Activated CD4-positive, alpha-beta T cell treated with anti-CD3 and anti-CD28 coated beads for 24 hours (primary cell): ENCODE measurements at places on chromosomes 3 and 15.

DNA sequence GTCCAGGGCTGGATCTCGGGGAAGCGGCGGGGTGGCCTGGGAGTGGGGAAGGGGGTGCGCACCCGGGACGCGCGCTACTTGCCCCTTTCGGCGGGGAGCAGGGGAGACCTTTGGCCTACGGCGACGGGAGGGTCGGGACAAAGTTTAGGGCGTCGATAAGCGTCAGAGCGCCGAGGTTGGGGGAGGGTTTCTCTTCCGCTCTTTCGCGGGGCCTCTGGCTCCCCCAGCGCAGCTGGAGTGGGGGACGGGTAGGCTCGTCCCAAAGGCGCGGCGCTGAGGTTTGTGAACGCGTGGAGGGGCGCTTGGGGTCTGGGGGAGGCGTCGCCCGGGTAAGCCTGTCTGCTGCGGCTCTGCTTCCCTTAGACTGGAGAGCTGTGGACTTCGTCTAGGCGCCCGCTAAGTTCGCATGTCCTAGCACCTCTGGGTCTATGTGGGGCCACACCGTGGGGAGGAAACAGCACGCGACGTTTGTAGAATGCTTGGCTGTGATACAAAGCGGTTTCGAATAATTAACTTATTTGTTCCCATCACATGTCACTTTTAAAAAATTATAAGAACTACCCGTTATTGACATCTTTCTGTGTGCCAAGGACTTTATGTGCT is 527 bp downstream of the B2M start:
- DNase-seq, result no peak

GRCh38 chr3:159069091-159069490 is 267.2 kb downstream of the MFSD1 start:
- no peak for DNase-seq

- DNase-seq, result no peak
Measured at GRCh38 chr15:79068790-79069189, 21.8 kb downstream of the RASGRF1 start.

DNA sequence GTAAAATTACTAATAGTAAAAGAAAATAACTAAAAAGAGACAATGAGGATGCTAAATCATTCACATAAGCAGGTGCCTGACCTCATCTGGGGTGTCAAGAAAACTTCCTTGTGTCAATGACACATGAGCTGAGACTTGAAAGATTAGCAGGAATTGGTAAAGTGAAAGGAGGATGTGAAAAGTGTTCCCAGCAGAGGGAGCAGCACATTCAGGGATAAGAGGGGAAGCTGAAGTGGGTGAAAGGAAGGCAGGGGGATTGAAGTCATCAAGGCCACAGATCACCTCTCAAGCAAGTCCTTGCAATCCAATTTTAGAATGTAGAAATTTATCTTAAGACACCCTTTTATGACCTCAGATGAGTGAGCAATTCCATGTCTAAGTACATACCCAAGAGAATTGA is 60.2 kb upstream of the ACP3 start:
- DNase-seq, result no peak

DNA sequence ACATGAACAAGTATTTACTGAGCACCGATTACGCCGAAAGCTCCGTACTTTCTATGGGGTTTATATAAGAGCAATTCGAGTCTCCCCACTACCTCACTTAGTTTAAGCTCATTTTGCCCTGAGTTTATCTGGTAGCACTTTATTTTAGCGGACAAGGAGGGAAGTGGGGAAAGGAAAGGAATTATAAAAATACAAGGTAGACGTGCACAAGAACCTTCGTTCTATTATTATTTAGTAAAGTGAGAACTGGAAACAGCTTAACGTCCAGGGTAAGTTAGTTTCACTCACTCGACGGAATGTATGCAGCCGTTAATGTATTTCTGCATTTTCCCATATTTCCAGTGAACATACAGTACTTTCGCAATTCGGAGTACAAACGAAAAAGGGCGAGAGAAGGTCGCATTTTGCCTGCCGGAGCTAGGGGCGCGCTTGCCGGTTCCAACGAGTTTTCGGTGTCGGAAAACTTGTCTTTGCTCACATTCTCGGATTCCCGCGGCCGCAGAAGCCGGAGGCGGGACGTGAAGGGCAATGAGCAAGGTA is 1.2 kb upstream of the STT3B start:
- no peak for DNase-seq

DNA sequence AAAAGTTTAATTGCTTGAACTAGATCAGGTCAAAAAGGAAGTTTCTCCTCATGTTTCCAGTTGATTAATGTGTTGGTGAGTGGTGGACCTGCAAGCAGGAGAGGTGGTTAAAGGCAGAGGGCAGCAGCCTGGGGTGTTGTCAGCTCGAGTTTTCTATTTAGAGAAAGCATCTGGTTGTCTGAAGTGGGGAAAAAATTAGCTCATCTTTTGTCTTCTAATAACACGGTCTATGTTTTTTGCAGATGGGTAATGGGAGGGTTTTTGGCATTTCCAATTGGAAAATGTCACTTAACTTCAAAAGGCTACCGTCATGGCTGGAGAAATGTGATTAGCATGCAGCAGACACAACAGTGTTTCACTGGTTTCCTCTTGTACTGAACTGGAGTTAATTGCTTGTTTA is 122.6 kb downstream of the ITPR1 start:
- DNase-seq, result no peak

- no peak for DNase-seq
Measured at GRCh38 chr3:187914231-187914630, 169.0 kb upstream of the BCL6 start.

DNA sequence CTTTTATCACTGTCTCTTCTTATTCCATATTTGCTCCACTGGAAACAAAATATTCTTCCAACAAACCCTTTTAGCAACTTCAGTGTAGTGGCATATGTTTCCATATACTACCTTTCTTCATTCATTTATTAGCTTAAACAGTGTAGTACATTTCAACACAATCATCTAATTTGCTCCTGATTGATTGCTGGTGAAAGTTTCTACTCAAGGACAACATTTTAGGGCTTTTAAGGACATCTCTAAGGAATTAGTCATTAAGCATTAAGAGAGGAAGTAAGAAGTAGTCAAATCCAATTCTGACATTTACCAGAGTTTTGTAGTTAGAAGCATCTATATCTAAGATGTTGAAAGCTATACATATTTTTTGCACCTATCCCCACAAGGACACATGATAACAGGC is 55.8 kb downstream of the RSRC1 start:
- no peak for DNase-seq

GRCh38 chr3:159828542-159828943 is 160.1 kb upstream of the IL12A start:
- DNase-seq, result no peak

GRCh38 chr3:23198801-23199200 is 4.3 kb upstream of the UBE2E2 start:
- DNase-seq, result no peak

DNA sequence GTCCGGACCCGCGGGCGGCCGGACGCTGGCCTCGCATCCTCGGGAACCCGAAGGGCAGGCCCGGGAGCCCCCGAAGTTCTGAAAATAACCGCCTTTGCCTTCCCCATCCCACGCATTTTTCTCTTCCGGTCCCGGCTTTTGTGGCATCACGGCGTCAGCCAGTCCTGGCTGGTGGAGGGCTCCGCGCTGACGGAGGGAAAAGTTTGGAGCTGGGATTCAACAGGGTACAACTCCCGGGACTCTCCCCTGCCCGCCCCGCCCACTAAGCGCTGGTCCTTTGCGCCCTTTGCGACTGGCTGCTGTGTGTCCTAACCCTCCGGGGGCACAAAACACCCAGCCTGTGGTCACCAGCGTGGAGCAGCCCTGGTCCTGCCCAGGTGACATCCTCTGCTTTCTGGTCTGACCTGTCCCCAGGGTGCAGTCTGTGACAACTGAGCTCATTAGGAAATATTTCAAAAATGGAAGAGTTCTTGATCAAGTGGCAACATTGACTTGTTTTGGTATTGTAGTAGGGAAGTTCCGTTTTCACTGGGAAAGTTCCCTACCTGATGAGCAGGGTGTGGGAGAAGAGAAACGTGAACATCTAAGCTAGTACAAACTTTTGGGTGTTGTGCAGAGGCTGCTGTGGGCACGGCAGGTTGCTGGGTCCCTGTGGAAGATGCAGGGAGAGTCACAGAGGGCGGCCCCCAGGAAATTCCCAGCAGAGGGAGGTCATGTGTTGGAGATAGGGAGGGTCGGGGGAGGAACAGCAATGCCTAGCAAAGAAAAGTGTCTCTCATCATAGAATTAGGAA is 775 bp downstream of the ARNT2 start:
- DNase-seq, result no peak

DNA sequence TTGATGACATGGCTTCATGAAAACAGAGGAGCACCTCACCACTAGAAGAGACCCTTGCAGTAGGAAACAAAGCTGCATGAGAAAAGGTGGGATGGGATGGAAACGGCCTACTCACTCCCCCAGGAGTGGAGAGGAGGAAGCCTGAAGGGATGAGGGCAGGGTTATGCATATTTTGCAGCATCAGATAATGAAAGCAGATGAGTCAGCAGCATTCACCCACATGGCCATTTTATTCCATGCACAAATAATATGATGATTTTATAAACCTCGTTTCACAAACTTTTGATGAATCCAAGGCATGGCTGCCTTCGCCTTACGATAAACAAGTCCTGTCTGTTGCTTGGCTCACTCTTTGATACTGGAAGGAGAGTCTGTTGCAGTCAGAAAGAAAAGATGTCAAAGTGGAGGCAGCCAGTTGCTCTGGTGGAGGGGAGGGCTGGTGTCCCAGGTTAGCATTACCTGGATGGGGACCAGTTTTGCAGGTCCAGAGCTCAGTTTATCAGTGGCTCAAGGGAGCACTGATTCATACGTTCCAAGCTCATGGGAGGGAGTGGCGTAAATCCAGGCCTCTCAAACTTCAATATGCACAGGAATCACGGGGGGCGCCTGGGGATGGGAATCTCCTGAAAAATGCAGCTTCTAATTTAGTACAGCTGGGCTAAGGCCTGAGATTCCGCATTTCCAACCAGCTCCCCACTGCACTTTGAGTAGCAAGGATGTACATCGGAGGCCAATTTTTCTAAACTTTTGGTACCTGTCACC is 9.2 kb upstream of the EHD4 start:
- no peak for DNase-seq

- DNase-seq, result no peak
Measured at GRCh38 chr3:149134575-149134974, 5.1 kb downstream of the HPS3 start.

DNA sequence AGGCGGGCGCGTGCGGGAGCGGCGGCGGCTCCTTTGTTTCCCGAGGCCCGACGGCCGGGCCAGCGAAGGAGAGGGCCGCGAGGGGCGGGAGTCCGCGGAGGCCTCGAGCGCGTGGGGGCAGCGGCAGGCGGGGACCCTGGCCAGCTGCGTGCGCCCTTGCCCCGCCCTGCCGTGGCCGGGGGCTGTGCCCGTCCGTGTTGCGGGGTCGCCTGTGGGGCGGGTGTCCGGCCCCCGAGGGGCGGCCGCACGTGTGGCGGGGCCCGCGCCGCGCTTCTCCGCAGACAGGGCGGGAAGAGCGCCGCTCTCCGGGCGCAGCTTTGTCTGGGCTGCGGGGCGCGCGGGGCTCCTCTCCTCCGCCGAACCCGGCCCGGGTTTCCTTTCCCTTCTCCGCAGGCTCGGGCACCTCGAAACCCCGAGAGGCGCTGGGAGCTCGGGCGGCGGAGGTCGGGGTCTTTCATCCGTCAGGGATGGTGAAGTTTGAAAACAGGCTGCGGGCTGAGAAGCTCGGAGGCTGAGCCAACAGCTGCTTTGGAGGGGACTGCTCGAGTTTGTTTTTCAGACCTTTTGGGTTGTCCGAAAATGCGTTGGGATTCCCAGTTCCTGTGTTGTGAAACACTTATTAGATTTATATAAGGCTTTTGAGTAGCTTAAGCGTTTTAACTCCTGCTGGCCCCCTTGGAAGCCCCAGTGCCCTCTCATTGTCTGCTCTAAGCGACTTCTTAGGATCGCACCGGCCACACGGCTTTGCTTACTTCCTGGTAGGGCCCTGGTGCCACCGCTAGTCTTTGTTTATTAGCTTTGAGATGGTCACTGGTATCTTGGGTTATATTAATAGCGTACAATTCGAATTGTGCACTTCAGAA is 817 bp downstream of the USP3 start:
- DNase-seq, result no peak
